ENCODE measurements at places on chromosomes 1 and 21. TPM values are rescaled to one million over a fixed set of nuclear protein-coding genes. Genes with fewer than 3 reads are reported as not detected.

Gene LEFTY1
- total RNA-seq, result 8.6 TPM

Gene NME7
- total RNA-seq, result 31.9 TPM

Gene CLDN17
- not detected for total RNA-seq

Gene KRTAP11-1
- total RNA-seq, result not detected
